NCI-H146 (cell line): ENCODE measurements at places on chromosomes 7 and 10.

GRCh38 chr7:44461387-44461786 is 29.1 kb downstream of the NUDCD3 start:
- DNase-seq, result no peak

DNA sequence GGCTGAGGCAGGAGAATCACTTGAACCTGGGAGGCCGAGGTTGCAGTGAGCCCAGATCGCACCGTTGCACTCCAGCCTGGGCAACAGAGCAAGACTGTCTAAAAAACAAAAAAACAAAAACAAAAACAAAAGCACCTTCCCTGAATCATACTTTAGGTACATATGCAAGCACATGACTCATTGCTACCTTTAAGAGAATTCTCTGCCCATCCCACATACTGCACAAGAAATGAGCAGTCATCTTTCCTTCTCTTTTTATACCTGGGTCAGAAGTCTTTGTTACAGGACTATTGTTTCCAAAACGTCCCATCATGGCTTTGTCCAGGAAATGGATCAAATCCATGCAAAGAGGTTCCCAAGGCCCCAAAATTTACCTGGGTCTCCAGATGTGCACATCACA is 21.5 kb upstream of the AKR1B10 start:
- no peak for DNase-seq

- DNase-seq, result no peak
Observed at GRCh38 chr10:119503821-119504220, 38.7 kb downstream of the RGS10 start.

DNA sequence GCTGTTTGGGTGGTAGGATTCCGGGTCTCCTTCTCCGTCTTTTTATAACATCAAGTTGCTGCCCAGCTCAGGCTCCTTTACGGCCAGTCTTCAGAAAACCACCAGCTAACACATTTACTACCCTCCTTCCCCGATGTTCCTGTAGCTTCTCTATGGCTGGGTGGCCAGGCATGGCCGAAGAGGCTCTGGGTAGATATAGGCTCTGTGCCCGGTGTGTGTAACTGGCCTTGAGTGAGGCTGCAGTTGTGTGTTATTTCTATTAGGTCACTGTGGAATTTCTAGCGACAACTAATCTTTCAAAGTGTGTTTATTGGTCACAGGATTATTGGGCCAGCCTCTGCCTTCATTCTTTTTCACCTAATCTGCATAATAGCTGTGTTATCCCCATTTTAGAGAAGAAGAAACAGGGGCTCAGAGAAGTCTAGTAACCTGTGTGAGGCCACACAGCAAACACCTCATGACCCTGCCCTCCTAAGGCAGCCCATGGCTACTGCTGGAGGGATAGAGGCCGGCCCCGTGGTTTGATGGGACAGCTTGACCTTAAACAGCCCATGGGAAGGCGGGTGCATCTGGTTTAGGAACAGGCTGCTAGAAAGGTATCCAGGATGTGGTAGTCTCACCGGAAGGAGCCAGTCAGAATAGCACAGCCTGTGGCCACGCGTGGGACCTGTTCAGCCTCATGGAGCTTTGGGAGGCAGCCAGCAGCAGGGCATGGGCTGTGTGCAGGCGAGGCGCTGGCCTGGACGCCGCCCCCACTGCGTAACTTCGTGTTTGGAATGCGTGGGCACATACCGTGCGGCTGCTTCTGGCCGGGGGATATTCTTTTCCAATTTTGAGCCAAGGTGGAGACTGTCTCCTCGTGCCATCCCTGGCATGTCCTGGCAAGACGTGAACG is 29.7 kb downstream of the HTRA1 start:
- DNase-seq, result no peak

GRCh38 chr7:95322854-95323253 is 1.5 kb downstream of the PON1 start:
- DNase-seq, result no peak

- no peak for DNase-seq
Observed at GRCh38 chr7:1672851-1673486, 2.9 kb downstream of the ELFN1 start.

GRCh38 chr10:79400146-79401004 is 45.0 kb downstream of the ZCCHC24 start:
- peak; percentile 44 for DNase-seq

DNA sequence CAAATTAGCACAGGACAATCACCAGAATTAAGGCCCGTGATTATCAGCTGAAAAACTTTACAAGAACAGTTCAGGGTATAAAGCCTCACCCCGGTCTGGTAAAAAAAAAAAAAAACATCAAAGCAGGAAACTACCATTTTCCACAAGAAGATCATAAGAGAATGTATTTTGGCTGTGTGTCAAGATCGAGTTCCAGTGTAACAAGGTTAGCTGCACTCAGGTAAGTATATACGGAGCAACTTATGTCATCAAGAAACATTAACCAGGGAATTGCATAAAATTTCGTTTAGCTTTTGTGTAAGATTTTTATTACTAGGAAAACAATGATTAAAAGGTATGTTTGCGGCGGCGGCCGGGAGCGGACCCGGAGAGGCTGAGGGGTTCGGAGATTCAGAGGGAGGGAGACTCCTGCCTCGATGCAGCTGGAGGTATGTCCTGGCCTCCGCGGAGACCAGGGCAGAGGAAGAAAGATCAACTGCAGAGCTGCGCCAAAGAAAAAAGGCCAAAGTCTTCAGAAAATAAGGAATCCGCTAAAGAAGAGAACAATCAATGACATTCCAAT is 533.8 kb upstream of the CNTNAP2 start:
- DNase-seq, result no peak

DNA sequence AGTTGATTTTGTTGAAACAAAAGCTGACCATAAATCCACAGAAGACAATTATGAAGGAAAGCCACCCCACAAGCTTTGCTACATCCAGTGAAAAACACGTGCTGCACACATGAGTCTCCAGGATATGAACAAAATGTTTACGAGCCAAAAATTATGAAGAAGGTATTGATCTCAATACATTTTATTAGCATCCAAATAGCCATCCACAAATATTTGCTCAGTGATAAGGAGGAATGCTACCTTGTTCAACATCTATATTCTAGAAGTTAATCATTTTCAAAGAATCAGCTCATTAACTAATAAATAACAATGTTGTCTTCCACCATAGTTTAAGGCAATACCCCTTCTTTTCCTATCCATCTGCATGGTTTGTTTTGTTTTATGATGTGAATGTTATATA is 42.7 kb downstream of the CALML3 start:
- no peak for DNase-seq

DNA sequence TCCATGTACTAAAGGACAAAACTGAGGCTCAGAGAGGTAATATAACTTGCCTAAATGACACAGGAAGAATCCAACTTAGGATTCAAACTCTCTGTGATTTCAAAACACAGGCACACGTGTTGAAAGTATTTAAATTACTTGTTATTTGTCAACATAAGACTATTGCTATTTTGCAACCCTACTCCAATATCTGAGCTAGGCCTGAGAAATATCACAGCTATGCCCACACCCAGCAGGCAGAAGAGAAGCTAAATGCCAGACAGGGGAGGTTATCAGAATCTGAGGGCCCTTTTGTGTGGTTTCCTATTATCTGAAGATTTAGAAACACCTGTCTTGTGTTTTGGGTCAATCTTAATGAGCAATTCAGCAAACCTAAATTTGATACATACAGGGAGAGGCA is 204.3 kb downstream of the ANK3 start:
- no peak for DNase-seq

DNA sequence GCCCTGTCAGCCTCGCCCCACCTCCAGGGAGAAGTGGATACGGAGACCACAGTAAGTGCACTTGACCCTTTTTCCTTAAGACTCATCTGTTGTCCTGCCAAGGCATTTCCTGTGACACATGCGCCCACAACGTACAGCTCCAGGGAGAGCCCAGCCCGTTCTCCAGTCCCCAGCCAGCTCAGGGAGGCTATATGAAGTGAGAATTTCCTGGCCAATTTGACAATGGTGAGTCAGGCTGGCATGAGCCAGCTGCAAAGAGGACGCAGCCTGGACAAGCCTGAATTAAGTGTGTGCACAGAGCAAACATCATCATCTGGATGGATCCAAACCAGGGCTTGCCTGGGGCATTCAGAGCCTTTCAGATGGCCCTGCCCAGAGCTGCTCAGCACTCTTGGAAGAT is 244.8 kb downstream of the KCNMA1 start:
- DNase-seq, result peak; percentile 82

GRCh38 chr10:31620226-31621151 is 301.5 kb downstream of the ZEB1 start:
- no peak for DNase-seq

DNA sequence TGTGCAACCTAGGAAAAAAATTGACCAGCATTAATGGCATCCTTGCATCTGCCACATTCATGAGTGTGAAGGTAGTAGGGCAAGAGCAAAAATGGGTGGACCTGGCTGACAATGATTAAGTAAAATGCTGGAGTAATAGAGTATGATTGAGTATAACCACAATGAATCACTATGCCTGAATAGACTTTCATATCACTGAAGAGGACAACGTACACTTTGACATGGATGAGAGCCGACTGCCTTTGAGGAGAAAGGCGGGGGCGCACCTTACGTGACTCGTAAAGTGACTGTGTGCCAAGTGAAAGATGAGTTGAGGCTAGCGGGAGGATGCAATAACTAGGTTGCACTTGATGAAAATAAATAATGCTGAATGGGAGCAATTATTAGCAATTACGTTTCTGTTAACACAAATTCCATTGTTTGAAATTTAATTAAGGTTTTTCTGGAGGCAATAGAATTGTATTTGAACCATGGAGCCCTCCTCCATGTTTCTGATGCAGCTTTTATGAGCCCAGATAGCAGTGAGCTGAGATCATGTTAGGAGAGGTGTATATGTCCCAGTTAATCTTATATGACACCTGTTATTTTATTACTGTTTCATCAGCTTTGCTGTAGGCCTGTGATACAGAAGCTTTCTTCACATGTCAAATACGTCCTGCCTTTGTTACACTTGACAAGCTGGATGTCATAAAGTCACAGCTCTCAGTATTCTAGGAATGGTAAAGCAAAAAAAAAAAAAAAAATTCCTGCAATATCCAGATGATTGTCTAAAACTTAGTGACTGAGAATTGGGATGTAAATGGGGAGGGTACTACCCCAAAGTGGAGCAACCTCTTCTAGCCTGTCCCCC is 596.5 kb downstream of the NXPH1 start:
- peak; percentile 86 for DNase-seq

GRCh38 chr7:99551334-99551733 is 580 bp downstream of the FAM200A start:
- no peak for DNase-seq

DNA sequence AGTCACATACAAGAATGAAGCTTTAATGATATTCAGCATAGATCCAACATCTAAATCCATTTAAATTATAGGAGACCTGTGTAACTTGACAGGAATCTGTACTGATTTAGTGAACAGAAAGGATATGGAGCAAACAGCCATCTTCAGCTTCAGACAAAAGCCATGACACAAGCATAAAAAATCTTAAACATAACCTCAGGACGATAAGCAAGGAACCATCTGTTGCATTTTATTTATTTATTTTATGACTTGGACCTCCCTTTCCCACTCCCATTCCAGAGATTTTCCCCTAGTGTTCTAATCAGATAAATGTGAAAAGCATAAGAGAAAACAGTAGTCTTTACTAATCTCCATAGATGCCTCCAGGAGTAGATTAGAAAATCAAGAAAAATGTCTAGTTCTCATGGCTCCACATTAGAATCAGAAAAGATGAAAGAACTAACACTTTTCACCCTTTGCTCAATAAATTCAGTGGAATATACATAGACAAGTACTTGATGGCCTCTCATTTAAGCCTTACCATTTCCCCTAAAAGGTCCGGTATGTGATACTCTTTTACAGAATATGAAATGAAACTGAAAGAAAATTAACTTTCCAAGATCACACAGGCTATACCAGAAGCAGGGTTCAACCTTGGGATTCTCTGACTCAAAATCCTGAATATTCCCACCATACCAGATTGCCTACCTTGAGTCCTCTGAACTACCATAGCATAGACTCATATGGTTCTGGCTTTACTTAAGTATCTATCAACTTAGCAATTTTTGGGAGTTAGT is 15.2 kb downstream of the CACNA2D1 start:
- no peak for DNase-seq

- no peak for DNase-seq
Observed at GRCh38 chr7:128934361-128935341, 3.1 kb upstream of the IRF5 start.
